Stimulated activated CD8-positive, alpha-beta memory T cell treated with anti-CD3 and anti-CD28 coated beads, Interleukin-12 subunit alpha, Interleukin-12 subunit beta, amount 100 ng/mL, for 4 hours (primary cell): ENCODE measurements at places on chromosomes 5 and 9.

DNA sequence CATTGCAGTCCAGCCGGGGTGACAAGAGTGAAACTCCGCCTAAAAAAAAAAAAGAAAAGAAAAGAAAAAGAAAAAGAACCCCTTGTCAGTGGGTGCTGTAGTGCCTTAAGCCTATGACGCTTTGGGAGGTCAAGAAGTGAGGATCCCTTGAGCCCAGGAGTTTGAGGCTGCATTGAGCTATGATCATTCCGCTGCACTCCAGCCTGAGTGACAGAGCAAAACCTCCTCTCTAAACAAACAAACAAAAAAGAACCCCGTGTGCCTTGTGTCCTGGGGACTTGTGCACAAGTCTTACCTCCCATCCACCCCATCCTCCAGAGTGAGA lies 33.5 kb upstream of the STXBP1 start:
- DNase-seq: no peak

GRCh38 chr9:119240546-119240945 lies 128.7 kb downstream of the BRINP1 start:
- DNase-seq: no peak

DNA sequence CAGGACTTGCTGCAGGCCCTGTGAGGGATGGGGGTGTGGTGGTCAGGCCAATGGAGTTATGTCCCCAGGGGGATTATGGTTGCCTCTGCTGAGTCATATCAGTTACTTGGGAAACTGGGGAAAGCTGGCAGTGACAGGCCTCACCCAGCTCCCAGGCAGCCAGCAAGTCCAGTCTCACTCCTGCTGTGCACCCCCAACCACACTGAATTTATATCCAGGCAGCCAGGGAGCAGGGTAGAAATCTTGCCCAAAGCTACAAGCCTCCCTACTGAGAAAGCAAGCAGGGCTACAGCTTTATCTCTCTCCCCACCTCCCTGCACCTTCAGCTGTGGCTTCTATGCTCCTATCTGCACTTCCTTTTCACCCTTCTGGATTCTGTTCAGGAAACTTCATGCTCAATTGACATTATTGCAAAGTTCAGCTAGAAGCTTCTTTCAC lies 2076.0 kb upstream of the CDH9 start:
- no peak for DNase-seq

- peak; percentile 62 for DNase-seq
These were observed 63.1 kb downstream of the CXXC5 start for GRCh38 chr5:139711067-139711905.

- no peak for DNase-seq
These were observed 153.6 kb downstream of the MSX2 start for GRCh38 chr5:174877987-174878386.

DNA sequence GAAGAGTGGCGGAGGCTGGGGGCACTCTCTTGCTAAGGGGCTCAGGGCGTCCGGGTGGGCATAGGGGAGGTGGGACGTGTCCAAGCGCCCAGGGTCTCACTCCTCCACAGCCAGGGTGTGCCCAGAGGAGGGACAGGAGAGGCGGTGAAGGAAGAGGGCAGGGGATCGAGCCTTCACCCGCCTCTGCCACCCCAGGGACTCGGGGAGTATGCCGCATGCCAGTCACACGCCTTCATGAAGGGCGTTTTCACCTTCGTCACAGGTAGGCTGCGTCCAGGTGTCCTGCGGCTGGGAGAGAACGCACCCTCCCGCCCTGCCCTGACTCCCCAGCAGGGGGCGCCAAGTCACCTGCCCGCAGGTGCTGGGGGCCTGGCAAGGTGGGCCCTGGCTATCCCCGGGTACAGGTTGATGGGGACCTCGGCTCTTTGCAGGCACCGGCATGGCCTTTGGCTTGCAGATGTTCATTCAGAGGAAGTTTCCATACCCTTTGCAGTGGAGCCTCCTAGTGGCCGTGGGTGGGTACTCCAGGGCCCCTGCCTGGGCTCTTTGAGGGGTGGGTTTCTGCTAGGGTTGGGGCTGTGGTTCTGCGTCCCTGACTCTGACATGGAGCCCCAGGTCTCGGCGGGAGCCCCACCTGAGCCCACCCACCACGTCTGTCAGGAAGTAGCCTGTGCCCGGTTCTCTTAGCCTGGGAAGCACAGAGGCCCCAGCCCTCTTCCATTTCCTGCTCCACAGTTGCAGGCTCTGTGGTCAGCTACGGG lies 552 bp downstream of the TMEM141 start:
- peak; percentile 39 for DNase-seq

DNA sequence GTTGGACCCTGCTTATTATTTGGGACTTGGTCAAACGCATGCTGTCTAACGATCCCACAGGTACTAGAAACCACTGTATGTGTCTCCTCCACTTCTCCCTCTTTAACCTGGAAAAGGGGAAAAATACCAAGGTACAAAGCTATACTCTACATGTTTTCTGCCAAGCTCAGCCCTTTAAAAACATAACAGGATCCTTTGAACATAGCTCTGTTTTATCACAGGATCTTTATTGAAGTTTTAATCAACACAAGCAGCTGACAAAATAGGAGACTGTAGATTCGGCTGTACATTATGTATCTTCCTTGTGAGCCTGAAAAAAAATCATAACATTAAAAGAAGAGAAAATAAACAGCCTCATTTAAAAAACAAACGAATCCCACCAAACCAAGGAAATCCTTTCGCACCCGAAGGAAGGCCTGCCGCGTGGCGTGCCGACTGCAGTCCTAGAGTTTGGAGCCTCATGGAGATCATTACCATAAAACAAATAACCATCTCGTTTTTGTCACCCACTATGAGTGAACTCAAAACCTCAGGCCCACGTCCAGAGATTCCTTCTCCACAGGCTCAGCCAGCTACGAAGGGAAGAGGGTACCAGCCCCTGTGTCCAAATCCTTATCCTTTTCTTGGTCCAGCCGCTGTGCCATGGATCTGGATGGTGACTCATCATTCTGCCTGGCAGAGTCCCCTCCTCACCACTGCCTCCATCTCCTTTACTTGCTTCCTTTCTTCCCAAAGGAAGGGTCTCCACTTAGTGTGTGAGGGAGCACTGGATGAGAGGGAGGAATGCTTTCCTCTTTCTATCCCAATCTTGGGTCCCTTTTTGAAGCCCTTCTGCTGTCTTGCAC lies 651.1 kb downstream of the CCDC171 start:
- DNase-seq: no peak

- DNase-seq: no peak
These were observed 83.9 kb downstream of the GOLPH3 start for GRCh38 chr5:32090026-32090754.

GRCh38 chr5:68771732-68772131 lies 322.1 kb upstream of the SLC30A5 start:
- DNase-seq: no peak

- no peak for DNase-seq
These were observed 34.6 kb downstream of the MCCC2 start for GRCh38 chr5:71621741-71622140.

DNA sequence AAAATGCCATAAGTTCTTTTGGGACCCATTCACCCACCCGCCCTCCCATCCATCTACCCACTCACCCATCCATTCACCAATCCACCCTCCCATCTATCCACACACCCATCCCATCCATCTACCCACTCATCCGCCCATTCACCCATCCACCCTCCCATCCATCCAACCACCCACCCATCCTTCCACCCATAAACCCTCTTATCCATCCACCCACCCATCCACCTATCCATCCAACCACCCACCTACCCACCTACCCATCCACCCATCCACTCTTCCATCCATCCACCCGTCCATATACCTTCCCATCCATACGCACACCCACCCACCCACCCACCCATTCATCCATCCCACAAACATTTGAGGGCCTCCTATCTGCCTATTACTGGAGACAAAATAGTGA lies 43.3 kb downstream of the MSX2 start:
- DNase-seq: no peak

DNA sequence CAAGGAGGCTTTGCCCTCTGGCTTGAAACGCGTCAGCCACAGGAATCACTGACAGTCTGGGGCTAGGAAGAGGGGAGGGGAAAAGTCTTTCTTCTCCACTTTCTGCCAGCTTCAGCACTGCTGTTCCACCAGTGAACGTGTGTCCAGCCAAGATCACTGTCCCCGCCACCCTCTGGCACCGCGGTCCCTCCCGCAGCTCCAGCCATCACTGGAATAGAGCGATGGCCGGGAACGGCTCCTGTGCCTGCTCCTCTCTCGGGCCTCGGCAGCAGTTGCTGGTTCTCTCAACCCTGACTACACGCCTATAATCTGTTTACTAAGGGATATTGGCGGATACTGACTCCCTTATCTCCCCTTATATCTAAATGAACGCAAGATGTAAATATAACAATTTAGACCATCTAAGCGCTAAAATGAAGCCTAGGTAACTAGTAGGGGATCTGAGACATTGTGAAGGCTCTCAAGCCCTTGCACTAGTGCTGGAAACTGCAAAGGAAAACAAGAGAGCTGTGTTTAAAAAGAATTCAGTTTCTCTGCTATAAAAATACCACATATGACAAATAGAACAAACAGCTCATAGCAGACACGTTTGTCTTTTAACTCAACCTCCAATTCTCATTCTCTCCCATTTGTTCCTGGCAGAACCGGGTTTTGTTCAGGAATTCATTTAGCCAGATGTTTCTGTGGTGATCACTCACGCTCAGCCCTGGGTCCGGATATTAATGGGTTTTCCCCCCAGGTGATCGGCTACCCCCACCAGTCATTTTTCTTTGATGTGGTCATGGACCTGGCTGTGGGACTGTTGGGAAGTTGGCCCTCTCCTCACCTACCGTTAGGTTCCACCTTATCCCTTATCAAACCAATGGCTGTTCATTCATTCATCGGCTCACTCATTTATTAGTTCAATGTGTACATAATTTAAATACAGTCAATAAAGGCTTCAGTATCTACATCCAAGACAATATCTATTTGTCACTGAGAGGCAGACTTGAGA lies 149.8 kb downstream of the MED10 start:
- no peak for DNase-seq

- DNase-seq: no peak
These were observed 1.7 kb downstream of the GPRIN1 start for GRCh38 chr5:176608142-176608705.

- no peak for DNase-seq
These were observed 123.4 kb upstream of the STC2 start for GRCh38 chr5:173451651-173452050.

DNA sequence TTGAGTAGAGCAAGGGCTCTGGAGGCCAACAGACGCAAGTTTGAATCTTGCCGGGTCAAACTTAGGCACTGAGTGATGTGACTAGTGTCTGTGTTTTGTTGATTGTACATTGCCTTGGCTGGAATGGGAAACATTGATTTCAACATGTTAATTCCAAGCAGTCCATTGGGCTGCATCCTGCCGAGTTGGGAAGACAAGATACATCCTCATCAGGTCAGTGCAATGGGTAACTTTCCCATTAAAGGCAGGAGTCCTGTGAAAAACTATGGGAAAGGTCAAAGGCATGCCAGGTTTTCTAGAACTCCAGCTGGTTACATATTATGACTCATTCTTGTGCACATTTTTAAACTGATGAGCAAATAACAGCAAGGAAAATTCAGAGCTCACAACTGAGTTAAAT lies 126.5 kb upstream of the ABCA1 start:
- DNase-seq: no peak

DNA sequence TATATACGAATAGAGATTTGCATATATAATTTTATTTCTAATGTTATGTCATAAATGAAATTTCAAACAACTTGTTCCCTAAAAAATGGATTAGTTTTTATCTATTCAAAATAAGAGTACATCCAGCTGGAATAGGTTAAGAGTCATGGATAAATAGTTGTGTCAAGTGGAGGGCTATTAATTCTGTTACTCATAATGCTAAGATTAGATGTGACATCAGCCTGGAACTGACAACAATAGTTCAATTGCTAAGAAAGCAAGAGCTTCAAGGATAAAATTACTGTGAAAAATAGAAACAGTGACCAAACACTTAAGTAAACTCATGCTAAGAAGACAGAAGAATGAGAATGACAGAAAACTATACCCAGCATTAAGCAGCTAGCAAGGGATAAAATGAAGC lies 92.2 kb upstream of the CDH9 start:
- DNase-seq: no peak

DNA sequence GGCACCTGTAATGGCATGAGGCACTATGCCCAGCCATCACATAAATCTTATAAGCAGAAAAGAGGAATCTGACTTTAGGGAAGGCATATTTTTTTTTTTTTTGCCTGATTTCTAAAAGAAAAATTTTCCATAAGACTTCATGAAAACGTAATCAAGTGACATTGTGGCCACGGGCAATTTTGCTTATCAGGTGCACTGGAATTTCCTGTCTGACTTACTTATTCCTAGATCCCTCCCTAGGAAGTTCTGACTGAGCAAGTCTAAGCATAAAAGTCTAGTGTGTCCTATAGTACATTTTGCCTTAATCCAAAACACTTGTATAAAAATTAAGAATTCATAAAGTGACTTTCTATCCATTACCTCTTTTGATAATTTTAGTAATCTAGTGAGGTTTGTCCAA lies 12.5 kb downstream of the C5orf46 start:
- no peak for DNase-seq

DNA sequence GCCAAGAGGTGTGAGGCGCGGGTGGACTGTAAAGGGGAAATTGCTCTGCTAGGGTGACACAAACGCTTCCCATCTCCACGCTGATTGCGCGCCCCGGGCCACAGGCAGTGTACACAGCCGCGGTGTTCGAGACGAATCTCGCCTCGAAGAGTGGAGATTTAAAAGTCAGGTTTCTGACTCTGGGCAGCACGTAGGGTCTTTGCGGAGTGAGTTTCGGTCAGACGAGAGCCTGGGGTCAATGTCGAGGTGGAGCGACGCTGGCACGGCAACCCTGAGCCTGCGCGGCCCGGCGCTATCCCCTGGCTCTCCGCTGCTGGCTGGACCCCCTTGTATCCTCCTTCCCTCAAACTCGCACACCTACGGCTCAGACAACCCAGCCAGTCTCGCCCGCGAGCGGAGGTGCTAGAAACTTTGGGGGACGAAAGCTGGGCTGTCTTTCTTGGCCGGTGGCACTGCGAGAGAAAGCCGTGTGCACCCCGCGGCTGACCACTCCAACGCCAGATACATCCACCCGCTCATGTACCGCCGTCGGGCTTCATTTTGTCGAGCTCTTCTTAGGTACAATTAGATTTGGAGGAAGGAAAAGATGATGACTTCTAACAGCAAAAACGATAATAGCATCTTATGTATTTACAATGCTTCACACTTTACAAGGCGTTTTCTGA lies 5.4 kb upstream of the FOXB2 start:
- no peak for DNase-seq

DNA sequence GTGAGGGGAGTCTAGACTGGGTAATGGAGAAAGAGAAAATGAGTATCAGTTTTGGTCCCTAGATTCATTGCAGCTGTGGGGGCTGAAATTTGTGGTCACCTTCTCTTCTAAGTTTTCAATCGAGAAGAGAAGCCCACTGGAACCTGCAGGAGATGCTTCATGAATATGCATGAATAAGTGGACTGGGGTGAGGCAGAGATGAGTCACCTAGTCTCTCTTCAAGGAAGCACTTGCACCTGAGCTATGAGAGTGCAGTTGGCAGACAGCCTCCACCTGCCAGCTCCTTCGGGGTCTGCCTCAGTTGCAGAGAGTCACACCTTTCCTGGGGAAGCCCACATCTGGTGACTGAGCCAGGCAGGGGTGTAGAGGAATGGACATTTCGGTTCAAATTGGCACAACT lies 69.1 kb downstream of the ZNF366 start:
- no peak for DNase-seq
